ENCODE measurements at places on chromosomes 2 and 18. TPM values are rescaled to one million over a fixed set of nuclear protein-coding genes. Genes with fewer than 3 reads are reported as not detected.
A peak's percentile ranks its signal among the peaks of the same experiment; 100 is the strongest.

GRCh38 chr18:48292229-48292628, 117.0 kb downstream of the ZBTB7C start:
- no peak for DNase-seq

DNA sequence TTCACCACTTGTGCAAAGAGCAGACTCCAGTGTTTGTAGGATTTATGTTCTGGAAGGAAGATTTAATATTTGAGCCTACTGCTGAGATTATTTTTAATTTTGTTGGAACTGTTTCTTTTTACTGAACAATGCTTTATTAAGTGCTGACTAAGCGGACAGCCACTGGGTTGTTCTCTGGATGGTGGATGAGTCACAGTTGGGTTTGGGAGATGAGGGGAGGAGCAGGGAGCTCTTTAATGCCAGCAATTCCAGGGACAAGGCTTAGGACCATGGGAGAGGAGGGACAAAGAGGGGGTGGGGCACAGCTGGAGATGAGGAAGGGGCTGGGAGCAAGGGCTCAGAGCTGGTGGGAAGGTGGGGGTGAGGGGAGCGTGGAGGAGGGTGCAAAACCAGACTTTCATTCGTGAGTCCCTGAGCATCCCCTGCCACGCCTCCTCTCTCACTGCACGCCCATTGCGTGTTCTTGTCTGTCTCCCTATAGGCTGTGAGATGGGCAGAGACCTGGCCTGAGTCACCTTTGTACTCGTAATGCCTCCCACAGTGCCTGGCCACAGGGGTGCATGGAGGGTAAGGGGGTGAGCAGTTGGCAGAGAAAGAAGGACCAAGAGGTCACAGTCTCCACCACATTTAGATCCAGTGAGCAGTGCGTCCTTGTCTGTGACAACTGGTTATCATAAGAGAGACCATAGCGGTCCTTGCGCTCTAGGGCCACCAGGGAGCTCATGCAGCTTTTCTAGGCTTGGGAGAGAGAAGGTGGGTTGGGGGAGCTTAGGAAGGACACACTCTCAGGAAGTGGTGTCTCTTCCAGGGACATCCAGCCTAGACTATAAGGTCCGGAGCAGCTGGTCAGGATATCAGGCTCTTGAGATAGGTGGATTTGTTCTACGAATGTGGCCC, 18.4 kb downstream of the SLC4A3 start:
- DNase-seq: peak; percentile 85

GRCh38 chr18:74234326-74235171, 57.2 kb downstream of the CYB5A start:
- peak; percentile 89 for DNase-seq

DNA sequence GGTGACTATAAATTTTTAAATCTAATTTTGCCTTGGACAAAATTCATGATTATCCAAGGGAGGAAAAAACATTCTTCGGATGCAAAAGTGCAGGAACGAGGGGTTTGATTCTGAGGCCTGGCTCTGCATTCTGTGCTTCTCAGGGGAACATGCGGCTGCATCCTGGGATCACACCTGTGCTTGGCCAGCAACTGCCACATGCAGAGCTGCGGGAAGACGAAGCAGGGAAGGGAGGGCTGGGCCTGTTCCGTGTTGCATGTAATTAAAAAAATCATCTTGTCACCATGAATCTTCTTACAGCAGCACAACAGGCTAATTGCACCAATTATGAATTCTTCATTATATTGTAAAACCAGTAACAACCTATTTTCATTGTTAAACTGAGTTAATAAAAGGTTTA, 158.0 kb upstream of the ALKAL2 start:
- DNase-seq: no peak

DNA sequence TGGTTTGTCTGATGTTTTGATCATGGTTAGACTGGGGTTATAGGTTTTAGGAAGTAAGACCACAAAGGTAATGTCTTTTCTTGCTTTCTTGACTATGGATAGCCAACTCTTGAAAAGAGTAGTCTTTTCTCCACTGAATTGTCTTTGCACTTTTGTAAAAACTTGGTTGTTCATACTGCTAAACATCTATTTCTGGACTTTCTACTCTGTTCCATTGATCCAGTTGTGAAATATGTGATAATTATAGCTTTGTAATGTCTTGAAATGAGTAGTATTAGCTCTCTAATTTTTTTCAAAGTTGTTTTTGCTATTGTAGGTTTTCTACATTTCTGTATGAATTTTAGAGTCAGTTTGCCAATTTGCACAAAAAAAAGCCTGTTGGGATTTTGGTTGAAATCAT, 13.1 kb upstream of the UGT1A9 start:
- no peak for DNase-seq

- DNase-seq: no peak
Observed at GRCh38 chr2:109211315-109211714, 82.3 kb downstream of the SH3RF3 start.

GRCh38 chr2:160301420-160301819, 101.3 kb upstream of the ITGB6 start:
- peak; percentile 52 for DNase-seq

DNA sequence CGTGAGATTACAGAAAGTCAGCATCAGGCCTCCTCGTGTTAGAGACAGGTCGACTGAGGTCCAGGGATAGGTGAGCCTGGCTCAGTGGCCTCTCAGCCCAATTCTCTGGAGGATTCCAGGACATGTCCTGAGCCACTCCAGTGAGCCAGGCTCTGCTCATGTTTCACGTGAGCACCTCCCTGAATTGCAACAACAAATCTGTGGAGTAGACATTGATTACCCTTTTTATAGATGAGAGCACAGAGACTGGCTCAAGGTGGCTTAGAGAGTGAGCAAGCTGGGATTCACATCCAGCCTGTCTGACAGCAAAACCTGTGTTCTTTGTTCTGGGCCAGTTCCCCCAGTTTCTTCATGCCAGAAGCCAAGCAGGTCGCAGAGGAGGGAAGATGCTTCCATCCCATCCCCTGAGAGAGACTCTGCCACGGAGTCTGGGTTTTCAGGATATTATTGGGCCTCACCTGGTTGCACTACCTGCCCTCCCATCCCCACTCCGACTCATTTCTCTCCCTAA, 46.4 kb downstream of the HS1BP3 start:
- no peak for DNase-seq

DNA sequence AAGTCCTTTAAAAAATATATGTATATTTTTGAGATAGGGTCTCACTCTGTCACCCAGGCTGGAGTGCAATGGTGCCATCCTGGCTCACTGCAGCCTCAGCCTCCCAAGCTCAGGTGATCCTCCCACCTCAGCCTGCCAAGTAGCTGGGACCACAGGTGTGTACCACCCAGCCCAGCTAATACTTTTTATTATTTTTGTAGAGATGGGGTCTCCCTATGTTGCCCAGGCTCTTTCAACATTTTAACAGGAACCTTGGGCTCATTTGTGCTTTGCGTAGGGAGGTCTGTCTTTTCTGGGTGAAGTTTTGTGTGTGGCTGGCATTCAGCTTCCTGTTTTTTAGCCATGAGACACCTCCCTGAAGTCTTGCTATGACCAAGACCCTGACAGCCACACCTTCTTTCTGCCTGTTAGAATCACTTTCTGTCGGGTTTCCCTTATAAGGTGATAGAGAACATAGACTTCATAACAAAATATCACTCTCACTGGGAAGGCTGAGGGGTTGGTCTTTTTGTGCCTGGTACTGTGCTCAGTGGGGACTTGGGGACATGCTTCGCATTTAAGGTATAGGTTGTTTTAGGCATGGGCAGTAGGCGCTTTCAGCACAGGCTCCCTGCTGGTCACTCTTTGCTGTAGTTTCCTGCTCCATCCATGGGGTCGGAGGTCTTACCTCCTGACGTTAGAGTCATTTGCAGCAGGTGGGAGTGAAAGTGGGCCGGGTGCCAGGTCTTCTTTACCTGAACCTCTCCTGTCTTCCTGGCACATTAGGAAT, 3.4 kb downstream of the RAB31 start:
- DNase-seq: no peak

- no peak for DNase-seq
Observed at GRCh38 chr18:36349552-36349951, 52.0 kb downstream of the FHOD3 start.

DNA sequence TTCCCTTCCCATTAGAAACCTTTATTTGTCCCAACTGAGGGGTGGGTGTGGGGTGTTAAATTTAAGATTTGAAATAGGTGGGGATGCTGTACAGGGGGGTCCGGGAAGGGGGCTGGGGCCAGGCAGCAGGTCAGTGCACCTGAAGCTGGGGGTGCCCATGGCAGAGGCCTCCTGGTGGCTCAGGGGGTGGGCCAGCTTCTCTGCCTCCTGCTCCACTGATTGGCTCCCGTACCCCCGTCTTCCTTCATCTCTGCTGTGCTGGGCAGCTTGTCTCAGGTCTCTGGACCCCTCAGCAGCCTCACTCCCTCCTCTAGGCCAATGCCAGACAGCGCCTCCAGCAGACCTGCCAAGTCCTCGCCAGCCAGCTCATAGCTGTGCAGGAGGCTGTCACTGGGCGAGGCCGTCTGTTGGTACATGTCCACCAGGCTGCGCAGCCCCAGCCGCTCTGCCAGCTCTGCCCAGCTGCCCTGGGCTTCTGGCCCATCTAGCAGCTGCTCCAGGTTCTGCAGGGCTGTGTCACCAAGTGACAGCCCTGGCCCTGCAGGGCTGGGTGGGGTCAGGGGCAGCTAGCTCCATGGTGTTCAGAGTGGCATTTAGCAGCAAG, 2.0 kb upstream of the ANKRD62 start:
- no peak for DNase-seq

GRCh38 chr2:224793946-224794345, 77.8 kb upstream of the CCDC195 start:
- DNase-seq: peak; percentile 10

DNA sequence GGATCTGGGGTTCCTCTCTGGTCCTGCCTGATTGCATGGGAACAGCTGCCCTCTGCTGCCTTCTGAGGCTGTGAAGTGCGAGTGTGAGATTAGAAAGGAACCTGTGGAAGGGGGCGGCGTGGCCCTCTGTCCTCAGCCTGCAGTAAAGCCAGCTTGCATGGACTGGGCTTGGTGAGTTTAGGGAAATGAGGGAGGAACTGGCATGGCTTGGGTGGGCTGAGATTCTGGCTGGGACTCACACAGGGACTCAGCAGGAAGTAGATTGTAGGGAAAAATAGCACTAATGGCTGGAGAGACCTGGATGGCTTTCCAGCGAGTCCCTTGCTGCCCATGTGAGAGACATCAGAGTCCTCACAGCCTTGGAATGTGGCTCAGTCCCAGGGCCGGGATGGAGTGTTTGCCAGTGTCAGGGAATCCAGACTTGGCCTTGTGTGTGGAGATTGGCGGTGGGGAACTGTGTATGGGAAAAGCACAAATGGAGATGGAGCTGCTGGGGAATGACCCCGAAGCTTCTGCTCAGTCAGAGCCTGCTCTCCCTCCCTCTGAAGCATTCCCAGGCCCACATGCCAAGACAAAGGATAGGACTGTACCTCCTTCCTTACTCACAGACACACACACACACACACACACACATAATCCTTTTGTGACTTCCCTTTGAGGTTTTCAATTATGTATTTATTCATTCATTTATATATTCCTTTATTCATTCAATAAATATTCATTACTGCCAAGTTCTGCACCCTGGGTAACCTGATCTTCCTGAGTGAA, 115.4 kb downstream of the ACAA2 start:
- no peak for DNase-seq

DNA sequence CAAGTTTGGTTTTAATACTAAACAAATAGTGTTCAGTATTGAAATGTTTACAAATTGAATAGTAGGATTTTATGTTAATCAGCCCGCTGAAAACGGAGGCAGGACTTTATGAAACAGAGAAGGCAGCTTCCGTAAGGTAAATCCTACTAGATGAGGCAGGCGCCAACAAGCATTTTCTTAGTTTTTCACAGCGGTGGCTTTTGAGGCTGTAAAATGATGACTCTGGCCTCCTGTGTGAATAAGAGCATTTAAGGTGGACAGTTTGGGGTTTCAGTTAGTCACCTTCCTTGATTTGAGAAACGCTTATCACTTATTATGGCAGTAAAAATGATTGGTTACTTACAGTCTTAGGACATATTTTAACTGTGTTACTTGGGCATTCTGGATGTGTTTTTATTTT, 212.9 kb downstream of the PTGR3 start:
- no peak for DNase-seq

GRCh38 chr2:74896232-74896631, 62.2 kb upstream of the POLE4 start:
- DNase-seq: no peak

DNA sequence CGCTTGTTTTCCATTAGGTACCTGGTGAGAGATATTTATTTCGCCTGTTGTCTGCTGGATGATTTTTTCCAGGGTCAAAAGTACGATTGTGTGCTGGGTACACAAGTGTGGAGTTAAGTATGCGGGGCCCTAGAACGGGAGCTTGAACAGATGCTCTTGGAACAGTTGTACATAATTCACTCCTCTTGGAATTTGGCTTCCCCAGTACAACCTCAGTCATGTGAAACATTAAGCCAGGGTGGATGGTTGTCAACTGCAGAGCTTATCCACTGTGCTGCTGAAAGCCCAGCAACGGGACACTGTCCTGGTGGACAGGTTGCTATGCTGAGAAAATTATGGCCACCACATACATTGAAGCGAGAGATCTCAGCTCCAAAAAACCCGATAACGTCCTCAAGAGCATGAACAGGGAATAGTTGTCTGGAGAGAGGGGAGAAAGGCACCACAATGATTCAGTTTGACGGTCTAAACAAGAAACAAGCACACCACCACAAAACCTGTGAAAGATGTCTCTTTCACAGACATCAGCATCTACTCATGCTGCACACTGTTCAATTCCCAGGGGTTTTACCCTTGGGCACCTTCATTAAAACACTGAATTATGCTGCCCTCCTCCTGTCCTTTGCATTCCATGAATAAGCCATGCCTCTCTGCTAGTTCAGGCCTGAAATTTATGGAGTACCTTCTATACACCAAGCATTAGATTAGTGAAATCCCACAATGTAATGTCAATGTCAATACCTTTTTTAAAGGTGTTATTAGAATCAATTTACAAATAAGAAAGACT, 176.8 kb upstream of the TRIB2 start:
- DNase-seq: no peak

DNA sequence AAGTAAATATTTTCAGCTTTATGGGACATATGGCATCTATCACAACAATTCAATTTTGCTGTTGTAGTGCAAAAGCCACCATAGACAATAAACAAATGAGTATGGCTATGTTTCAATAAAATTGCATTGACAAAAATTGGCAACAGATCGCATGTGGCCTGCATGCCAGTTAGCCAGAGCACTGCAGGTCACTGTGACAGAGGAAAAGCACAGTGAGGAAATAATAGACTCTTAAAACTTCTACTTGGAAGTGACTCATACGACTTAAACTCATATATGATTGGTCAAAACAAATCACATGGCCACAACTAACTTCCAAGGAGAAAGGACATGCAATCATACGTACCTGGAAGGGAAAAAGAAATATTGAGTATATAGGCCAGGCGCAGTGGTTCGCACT, 44.4 kb downstream of the EXOC6B start:
- DNase-seq: peak; percentile 8

GRCh38 chr2:47890711-47891368, 15.5 kb downstream of the FBXO11 start:
- DNase-seq: peak; percentile 26

- DNase-seq: no peak
Observed at GRCh38 chr2:202100176-202100575, 27.1 kb downstream of the KIAA2012 start.

- no peak for DNase-seq
Observed at GRCh38 chr2:151171186-151171585, 90.5 kb downstream of the RBM43 start.

GRCh38 chr18:31156821-31157763, 5.6 kb downstream of the DSC1 start:
- no peak for DNase-seq

Gene LRRC30
- polyA plus RNA-seq: not detected

Gene MEIS1
- 51.6 TPM for polyA plus RNA-seq

Gene NEB
- 0.26 TPM for polyA plus RNA-seq

Gene FSIP2
- under 0.01 TPM for polyA plus RNA-seq

Gene ACKR3
- polyA plus RNA-seq: 1.5 TPM

Gene TCF4
- 48.9 TPM for polyA plus RNA-seq

Gene KCTD1
- polyA plus RNA-seq: 9.3 TPM

Gene DOCK10
- polyA plus RNA-seq: 36.3 TPM

Measured in fibroblast of lung (primary cell).